Esophagus squamous epithelium (tissue), 5 donors: ENCODE measurements at places on chromosomes 3 and 15.

GRCh38 chr15:96072821-96073220 lies 257.7 kb upstream of the NR2F2 start:
- no peak for DNase-seq

DNA sequence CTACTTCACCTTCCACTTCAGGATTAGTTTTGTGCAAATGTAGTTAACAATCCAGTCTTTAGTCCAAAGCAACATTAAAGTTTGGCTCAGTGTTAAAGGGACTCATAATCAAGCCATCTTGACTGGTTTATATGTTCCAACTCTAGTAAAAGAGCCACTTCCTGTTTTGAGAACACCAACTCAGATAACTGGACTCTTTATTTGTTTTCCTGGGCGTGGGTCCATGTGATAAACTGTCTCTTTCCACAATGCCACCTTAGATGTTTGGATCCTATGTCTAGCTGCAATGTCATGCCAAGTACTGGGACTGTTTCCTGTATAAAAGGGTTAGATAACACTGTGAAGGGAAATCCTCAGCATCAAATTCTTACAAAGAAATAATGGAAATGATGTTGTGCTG lies 545.0 kb downstream of the PYDC2 start:
- no peak for DNase-seq

DNA sequence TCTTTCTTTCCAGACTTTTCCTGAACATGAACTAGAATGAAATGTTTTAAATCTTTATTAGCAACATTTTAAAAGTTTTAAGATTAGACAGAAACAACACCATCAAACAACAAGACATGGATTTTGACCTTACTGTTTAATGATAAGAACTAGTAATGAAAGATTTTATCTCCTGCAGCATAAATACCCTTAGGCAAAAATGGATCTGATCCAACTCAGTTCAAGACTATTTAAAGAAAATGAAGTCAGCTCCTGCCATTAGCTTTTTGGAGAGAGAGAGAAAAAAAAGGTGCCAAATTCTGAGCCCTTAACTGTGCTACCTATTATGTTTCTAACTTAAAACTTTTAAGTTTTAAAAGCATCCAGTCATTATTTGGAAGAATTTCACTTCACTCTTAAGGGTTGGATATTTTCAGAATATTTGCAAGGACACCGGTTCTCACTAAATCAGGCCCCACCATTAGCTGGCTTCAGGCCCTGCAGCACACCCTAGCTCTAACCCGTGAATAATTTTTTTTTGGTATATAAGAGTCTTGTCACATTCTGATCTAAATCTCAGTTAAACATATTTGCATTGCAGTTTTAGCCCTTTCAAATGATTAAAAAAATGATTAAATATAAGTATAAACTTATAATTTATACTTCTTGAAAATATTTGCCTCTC lies 60.0 kb downstream of the NR1I2 start:
- no peak for DNase-seq

DNA sequence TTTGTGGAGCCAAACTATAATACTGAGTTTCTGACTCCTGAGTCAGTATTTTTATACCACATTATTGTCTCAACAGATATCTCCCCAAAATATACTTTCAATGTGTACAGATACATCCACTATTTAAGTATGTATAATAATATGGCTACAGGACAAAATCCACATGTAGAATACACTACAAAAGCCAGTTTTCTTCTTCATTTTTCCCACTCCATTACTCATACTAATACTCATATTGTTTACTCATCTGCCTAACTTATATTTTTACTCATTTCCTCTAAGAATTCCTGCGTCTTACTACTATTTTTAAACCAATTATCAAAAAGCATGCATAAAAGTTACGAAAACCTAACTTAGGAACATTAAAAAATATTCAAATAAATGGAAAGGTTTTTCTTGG lies 440.8 kb downstream of the ZNF385D start:
- DNase-seq, result no peak

- DNase-seq, result no peak
Observed at GRCh38 chr3:188453431-188454384, 299.8 kb downstream of the LPP start.

- DNase-seq, result peak; percentile 31
Observed at GRCh38 chr15:84654689-84655453, 788 bp upstream of the WDR73 start.

DNA sequence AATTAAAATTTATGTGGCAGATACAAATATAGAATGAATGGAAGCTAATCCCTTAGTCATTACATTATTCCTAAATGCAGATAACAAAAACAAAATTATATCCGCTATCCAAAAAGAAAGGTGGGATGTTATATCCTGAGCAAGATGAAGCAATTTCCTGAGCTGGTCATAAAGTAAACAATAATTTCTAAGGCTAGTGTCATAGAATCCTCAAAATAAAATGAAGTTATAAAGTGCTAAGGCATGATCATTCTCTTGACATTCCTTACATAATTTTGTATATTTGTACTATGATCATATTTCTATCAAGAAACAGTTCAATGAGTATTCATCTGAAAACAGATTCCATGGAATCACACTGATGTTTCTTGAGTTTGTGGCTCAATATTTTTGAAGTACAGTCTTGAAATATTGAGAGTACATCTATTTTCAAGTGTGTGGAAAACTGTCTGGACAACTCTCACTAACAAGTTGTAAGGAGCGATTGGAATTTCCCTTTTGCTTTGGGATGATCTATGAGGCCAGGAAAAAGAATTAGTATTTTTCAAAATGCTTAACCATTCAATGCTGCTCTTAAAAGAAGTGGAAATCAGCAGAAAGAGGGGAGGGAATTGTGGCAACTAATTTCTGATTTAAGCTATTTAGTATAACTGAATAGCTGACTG lies 92.4 kb downstream of the ABI3BP start:
- DNase-seq, result no peak

- no peak for DNase-seq
Observed at GRCh38 chr3:159788291-159788690, 200.3 kb upstream of the IL12A start.

DNA sequence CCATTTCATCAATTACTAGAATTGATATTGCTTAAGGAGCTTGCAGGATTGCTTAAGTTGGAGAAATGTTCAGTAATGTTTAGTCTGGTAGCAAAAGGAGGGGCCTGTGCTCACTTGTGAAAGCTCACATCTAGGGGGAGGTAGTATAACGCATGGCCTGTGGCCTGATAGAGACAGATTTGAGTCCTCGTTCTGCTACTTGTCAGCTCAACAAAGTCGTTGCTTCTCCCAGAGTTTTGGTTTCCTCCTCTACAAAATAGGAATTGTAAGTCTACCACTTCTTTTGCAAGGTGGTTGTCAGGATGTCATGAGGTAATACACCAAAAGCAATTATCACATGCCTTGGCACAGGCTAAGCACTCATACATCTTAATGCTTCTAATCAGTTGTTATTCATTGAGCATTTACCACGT lies 1.3 kb downstream of the ST3GAL6 start:
- DNase-seq, result no peak

DNA sequence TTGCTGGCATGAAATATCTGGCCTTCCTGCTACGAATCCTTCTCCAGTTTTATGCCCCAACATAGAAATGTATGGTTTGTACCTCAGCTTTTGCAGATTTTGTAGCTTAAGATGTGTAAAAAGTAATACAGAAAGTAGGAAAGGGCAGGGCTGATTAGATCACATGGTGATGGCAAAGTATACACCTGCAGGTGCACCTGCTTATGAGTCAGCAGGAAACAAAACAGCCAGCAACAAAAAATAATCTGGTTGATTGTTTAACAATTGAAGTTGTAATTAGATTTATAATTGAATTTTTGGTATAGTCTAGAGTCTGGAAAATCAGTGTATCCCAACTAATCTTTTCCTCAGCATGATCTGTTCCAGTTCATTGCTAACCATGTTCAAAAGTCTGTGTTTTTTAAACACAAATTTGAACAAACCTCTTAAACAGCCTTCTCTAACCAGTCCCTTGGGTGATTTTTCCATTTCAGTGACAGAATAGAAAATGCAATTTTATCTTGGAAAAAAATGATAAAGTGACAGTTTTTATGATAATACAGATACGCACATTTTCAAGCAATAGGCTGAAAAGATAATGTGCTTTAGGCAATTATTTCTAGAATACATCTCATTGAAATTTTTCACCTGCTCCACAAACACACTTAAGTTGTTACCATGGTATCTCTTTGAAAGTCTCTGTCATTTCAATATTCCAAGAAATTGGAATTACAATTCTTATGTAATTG lies 477.4 kb downstream of the NAALADL2 start:
- no peak for DNase-seq

- no peak for DNase-seq
Observed at GRCh38 chr3:43515970-43516635, 105.7 kb downstream of the ANO10 start.

DNA sequence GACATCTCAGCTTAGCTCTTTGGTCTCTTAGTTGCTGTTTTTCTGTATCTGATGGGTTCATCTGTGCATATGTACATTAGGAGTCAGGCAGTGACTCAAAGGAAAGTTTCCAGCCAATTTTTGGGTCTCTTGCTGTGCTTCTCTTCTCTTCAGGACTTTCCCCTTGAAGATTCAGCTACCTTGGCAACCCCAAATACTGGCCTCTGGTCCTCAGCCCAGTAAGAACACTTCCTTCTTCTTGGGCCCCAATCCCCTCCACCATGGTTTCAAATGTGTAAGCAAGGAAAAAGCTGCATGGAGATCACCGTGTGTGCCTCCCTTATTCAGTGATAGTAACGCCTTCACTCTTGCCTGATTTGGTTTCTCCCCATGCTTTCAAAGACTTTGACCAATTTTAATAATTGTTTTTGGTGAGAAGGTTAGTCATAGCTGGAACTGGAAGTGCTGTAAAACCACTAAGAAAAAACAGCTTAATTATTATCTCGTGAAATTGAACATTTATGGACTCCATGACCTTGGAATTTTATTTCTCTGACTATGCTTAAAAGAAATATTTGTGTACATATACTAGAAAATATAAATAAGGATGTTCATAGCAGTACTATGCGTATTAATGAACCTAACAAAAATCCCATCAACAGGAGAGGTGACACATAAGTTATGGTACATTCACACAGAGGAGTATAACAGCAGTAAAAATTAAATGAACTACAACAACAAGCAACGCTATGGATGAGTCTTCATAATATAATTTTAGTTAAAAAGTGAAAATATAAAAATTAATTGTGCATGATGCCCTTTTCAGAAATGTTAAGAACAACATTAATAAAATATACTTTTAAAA lies 125.3 kb upstream of the BCL6 start:
- no peak for DNase-seq

DNA sequence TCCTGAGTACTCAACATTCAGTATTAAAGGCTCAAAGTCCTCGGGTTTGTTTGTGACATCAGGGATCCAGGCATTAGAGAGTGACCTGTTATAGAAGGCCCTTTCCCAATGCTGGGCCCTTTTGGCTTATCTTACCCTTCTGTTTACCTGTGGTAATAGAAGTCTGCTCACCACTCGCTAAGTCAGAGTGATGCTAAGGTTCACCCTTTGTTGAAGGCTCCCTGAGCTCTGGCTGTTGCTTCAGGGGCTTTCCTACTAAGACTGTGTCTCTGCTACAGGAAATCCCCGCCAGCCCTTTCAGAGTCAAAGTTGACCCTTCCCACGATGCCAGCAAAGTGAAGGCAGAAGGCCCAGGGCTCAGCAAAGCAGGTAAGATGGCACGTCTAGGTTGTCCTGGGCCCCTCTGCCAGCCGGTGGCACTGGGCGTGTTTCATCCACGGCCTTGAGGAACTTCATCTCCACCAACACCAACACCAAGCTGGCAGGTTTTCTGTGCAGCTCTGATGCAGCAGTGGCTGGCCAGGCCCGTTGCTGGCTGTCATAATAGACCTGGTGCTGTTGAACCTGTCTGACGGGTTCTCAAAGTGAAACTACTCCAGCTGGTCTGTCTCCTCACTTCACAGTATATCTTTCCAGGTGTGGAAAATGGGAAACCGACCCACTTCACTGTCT lies 99.1 kb downstream of the DNASE1L3 start:
- DNase-seq, result no peak

DNA sequence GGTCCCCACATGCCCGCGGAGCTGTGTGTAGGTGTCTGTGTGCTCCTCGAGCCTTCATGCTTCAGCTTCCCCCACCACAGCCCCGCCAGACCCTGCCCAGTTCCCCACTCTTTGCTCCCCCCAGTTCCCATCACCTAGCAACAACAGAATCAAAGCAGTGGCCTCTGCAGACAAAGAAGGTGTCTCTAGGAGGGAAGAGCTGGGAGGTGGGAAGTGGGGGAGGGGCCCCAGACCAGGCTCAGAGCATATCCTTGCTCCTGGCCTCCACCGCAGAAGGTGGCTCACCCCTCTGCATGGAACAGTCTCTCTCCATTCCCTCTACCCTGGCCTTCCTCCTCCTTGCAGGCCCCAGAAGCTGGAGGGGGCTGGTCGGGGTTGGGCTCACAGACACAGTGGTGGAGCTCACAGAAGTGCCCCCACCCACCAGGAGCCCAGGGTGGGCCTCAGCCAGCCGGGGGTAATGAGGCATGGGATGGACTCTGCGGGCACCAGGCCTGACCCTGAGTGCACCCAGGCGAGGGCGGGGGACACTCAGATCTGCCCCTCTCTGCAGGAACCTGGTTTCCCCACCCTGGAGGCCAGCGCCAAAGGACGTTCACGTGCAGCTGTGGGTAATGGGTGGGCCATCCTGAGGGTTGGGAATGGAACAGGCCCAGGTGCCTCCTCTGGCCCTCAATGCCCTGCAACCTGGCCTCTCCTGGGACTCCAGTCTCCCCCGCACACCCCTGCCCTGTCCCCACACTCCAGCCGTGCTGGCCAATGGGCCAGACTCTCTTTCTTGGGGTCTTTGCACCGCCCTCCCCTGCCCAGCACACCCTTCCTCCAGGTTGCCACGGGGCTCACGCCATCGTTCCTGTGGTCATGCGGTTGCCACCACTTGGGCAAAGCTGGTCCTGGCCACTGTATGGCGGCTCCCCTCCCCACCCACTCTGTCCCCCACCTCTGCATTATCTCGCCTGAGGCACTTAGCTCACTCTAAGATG lies 53.4 kb downstream of the TPRA1 start:
- no peak for DNase-seq
